ENCODE measurements at places on chromosomes 12 and 14. TPM values are rescaled to one million over a fixed set of nuclear protein-coding genes. Genes with fewer than 3 reads are reported as not detected.
A peak's percentile ranks its signal among the peaks of the same experiment; 100 is the strongest.

The GYS2 gene
- not detected for total RNA-seq

The AMN gene
- total RNA-seq, result not detected

The XRCC3 gene
- 7.3 TPM for total RNA-seq

The FLVCR2 gene
- 3.6 TPM for total RNA-seq

The SLC25A29 gene
- 16.2 TPM for total RNA-seq

The NRIP2 gene
- total RNA-seq, result 4.5 TPM

- no peaks in the 10 kb centered on the region for H3K27me3 ChIP-seq
- H3K4me1 ChIP-seq, result peaks cover 5% of the 10 kb centered on the region
- H3K27ac ChIP-seq, result no peak overlapping the region
- H3K36me3 ChIP-seq, result no peaks in the 10 kb centered on the region
- no peak overlapping the region for H3K4me3 ChIP-seq
Measured at GRCh38 chr12:101074940-101075680, 134.9 kb downstream of the SLC5A8 start.

DNA sequence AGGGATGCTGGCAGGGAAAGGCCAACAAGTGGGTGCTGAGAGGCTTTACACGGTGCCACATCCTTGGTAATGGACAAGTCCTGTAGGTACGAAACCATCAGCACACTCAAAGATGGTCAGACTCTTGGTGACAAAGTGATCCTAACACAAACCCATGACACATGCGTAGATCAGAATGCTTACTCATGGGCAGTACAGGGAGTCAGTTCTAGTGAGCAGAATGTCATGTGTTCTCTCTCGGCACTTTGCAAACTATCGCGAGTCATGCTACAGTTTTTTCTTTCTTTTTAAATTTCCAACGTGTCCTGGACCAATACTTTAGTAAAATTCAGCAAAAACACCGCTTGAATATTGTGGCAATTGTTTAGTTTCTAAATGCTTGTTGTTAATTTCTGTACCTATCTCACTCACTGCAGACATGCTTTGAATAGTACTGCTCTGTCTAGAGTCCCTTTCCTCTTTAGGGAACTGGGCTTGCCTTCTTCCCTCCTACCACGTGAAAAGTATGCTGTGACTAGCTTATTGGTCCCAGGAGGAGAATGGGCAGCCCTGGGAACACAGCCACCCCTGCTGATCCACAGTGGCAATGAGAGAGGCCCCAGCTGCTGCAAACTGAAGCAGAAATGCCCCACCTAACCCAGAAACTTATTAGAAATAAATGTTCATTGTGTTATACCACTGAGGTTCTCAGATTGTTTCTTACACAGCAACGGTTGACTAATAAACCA, 62.4 kb downstream of the UBR7 start:
- H3K27me3 ChIP-seq, result no peaks in the 10 kb centered on the region
- H3K27ac ChIP-seq, result no peak overlapping the region
- DNase-seq, result no peak

GRCh38 chr14:61350427-61351270, 29.3 kb downstream of the PRKCH start:
- no peaks in the 10 kb centered on the region for H3K27me3 ChIP-seq
- H3K27ac ChIP-seq, result peak overlapping the region; percentile 61
- no peaks in the 10 kb centered on the region for H3K36me3 ChIP-seq
- DNase-seq, result no peak
- no peaks in the 10 kb centered on the region for H3K4me1 ChIP-seq

- no peak overlapping the region for H3K4me3 ChIP-seq
- H3K4me1 ChIP-seq, result peaks cover 10% of the 10 kb centered on the region
- no peak for DNase-seq
- H3K27ac ChIP-seq, result peak overlapping the region; percentile 52
- H3K36me3 ChIP-seq, result no peaks in the 10 kb centered on the region
Measured at GRCh38 chr14:103393070-103393469, 7.9 kb downstream of the MARK3 start.

DNA sequence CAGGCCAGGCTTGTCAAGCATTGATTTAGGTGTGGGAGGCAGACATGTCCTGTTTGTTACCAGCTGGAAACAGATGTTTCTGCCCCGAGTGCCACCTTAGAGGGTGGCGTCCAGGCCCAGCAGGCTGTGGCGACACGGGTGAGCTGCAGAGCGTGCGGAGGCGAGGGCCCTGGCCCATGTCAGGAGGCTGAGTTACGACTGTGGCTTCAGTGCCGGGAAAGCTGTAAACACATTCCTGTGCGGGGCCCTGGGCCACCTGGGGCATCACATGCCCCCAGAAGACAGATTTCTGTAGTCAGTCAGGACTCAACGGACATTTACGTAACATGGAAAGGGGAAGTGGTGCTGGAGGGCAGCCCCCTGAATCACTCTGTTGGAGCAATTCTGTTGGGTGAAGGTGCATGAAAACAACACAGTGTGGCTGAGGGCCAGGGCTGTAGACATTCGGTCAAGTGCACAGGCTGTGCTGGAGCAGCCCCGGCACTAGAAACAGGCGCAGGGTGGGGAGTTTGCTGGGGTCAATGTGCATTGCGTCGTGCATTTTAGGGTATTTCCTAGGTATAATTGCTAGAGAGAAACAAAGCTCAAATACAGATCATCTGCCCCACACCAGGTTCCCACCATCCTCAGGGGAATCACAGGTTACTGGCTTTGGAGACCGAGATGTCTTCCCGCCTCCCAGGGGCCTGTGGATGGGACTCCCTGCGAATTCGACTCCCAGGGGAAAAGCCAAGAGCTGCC, 291.8 kb downstream of the TMEM121 start:
- no peaks in the 10 kb centered on the region for H3K36me3 ChIP-seq
- no peaks in the 10 kb centered on the region for H3K27me3 ChIP-seq
- H3K4me1 ChIP-seq, result no peaks in the 10 kb centered on the region
- H3K27ac ChIP-seq, result no peak overlapping the region

GRCh38 chr14:89258728-89259273, 158.2 kb downstream of the FOXN3 start:
- H3K27me3 ChIP-seq, result no peaks in the 10 kb centered on the region
- H3K36me3 ChIP-seq, result no peaks in the 10 kb centered on the region
- no peak overlapping the region for H3K4me3 ChIP-seq
- no peak for DNase-seq
- H3K27ac ChIP-seq, result no peak overlapping the region

GRCh38 chr12:57196439-57196838, 20.2 kb upstream of the NXPH4 start:
- no peaks in the 10 kb centered on the region for H3K4me1 ChIP-seq
- H3K27ac ChIP-seq, result no peak overlapping the region
- no peak overlapping the region for H3K4me3 ChIP-seq

- H3K27ac ChIP-seq, result no peak overlapping the region
- DNase-seq, result no peak
- H3K4me1 ChIP-seq, result no peaks in the 10 kb centered on the region
- H3K36me3 ChIP-seq, result no peaks in the 10 kb centered on the region
Measured at GRCh38 chr12:71124835-71125460, 32.9 kb downstream of the TSPAN8 start.

DNA sequence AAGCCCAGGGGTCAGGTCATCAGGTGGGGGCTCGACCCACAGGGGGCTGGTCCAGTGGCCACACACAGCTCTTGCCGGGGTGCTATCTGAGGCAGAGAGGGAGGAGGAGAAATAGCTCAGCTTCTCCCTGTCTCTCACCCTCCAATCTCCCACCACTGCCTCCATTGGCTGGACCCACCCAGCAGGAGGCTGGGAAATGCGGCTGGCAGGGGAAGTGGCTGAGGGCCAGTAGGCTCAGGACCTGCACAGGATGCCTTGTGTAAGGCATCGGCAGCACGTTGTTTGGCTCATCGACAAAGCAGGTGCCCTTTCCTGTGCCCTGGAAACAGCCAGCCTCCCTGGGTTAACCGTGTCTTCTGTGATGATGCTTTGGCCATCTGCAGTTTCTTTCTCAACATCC, 58.8 kb upstream of the SLC24A4 start:
- no peaks in the 10 kb centered on the region for H3K4me1 ChIP-seq
- no peak overlapping the region for H3K27ac ChIP-seq
- H3K4me3 ChIP-seq, result no peak overlapping the region
- no peaks in the 10 kb centered on the region for H3K27me3 ChIP-seq

GRCh38 chr12:89225401-89225800, 126.9 kb downstream of the DUSP6 start:
- no peak overlapping the region for H3K4me3 ChIP-seq
- H3K27ac ChIP-seq, result peak overlapping the region; percentile 6
- no peaks in the 10 kb centered on the region for H3K4me1 ChIP-seq
- DNase-seq, result no peak
- H3K27me3 ChIP-seq, result peaks cover 4% of the 10 kb centered on the region

GRCh38 chr12:56188131-56188777, 1.0 kb downstream of the SMARCC2 start:
- no peaks in the 10 kb centered on the region for H3K36me3 ChIP-seq
- DNase-seq, result no peak
- H3K4me3 ChIP-seq, result peak overlapping the region; percentile 94
- peak overlapping the region; percentile 98 for H3K27ac ChIP-seq
- no peaks in the 10 kb centered on the region for H3K27me3 ChIP-seq

DNA sequence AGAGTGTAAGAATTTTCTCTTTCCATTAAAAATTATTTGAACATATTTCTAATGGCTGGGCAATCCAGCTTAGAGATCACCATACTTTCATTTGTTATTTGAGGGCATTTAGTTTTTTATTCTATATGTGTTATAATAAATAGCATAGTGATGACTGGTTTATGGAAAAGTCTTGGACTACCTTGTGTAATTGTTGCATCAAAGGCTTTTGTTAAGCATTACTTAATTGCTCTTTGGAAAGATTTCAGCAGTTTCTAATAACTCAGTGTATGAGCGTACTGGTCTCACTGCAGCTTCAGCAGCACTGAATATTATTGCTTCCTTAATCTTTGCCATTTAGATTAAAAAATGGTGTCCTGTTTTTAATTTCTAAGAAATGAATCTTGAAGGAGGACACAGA, 22.8 kb downstream of the TMEM19 start:
- no peak overlapping the region for H3K4me3 ChIP-seq
- no peak for DNase-seq
- H3K27me3 ChIP-seq, result no peaks in the 10 kb centered on the region
- H3K27ac ChIP-seq, result no peak overlapping the region
- no peaks in the 10 kb centered on the region for H3K36me3 ChIP-seq

- no peaks in the 10 kb centered on the region for H3K4me1 ChIP-seq
- H3K27me3 ChIP-seq, result no peaks in the 10 kb centered on the region
- H3K27ac ChIP-seq, result no peak overlapping the region
Measured at GRCh38 chr14:67853715-67854114, 34.1 kb downstream of the RAD51B start.

DNA sequence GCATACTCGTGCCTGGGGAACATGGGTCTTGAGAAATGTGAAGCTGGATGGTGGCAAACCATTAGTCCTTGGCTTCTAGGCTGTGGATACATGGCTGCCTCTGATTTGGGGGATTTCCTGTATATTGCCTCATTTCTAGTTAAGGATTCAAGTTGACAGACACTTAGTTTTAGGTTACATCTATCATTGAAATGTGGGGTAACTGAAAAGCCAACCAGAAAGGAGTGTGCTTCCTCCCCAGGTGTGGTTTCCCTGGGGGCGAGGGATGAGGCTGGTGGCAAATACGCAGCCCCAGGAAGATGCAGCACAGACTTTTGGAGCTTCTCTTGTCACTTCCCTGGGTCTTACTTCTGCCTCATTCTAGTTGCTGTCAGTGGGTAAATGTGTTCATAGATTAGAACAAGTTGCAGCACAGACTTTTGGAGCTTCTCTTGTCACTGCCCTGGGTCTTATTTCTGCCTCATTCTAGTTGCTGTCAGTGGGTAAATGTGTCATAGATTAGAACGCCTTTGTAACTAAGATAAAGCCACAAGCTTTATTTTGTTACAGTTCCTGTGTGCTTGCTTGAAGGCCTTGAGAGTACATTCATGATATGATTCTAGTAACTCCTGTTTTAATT, 85.1 kb downstream of the BORCS5 start:
- H3K36me3 ChIP-seq, result no peaks in the 10 kb centered on the region
- H3K27me3 ChIP-seq, result no peaks in the 10 kb centered on the region
- H3K4me3 ChIP-seq, result no peak overlapping the region
- peaks cover 3% of the 10 kb centered on the region for H3K4me1 ChIP-seq
- H3K27ac ChIP-seq, result peak overlapping the region; percentile 85
- DNase-seq, result no peak

GRCh38 chr14:70807898-70808415, 1.4 kb downstream of the MAP3K9 start:
- no peak overlapping the region for H3K27ac ChIP-seq
- no peak overlapping the region for H3K4me3 ChIP-seq
- H3K4me1 ChIP-seq, result no peaks in the 10 kb centered on the region
- no peaks in the 10 kb centered on the region for H3K36me3 ChIP-seq
